ENCODE measurements at places on chromosomes 6 and 20.

- DNase-seq = no peak
These were observed 144.3 kb upstream of the MLN start for GRCh38 chr6:33947916-33948594.

DNA sequence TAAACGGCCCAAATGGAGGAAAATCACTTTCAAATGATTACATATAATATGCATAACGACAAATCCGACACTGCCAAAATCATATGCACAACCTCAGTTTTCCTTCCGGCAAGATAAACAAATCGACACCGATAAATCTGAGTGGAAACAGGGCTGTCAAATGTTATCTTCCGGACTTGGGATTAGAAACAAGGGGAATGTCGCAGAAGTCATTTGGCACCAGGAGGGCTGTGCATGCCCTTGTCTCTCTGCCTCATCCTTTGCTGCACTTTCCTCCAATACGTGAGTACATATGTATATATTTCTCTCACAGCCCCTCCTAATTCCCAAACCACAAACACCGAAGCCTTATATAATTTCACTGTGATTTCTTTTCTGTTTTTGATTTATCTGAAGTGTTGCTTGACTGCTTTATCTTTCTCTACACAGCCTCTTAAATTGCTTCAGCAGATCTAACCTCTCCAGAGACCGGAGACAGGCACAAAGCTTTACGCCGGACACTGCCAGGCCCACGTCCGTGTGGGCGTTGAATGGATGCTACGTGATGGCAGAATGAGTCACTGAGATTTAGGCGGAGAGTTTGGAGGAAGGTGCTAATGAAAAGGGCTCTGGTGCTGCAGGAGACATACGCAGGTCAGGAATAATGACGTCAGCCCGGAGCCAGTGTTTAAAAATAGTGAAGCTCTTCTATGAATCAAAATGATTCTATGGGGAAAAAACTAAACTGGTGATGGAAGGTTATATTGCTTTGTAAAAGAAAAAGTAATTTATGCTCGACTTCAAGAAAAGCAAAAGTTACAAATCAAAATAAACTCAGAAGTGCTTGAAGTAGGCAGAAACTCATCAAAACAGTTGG is 21.0 kb upstream of the PRELID3B start:
- DNase-seq = no peak

GRCh38 chr20:10255846-10256245 is 37.2 kb downstream of the SNAP25 start:
- DNase-seq = no peak

GRCh38 chr6:71375676-71376075 is 87.1 kb downstream of the OGFRL1 start:
- no peak for DNase-seq

- no peak for DNase-seq
These were observed 65.8 kb downstream of the SHPRH start for GRCh38 chr6:145898376-145898775.

GRCh38 chr20:3309226-3309625 is 70.2 kb upstream of the SLC4A11 start:
- no peak for DNase-seq

- no peak for DNase-seq
These were observed 409.8 kb upstream of the CITED2 start for GRCh38 chr6:139784222-139784769.

DNA sequence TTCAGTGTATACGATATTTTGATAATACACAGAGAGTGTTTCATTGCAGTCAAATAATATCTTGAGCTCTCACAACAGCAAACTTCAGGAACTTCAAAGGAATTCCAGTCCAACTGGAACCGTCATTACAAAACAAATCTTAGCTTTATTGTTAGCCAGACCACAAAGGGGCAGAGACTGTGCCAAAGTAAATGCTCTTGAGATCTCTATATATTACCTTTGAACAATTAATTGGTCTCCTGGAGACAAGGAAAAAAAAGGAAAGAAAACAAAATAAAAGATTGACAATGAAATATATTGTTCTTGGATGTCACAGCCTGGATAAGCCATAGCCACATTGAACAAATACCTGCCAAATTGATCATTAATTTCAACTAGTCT is 70.0 kb downstream of the FOXC1 start:
- no peak for DNase-seq

DNA sequence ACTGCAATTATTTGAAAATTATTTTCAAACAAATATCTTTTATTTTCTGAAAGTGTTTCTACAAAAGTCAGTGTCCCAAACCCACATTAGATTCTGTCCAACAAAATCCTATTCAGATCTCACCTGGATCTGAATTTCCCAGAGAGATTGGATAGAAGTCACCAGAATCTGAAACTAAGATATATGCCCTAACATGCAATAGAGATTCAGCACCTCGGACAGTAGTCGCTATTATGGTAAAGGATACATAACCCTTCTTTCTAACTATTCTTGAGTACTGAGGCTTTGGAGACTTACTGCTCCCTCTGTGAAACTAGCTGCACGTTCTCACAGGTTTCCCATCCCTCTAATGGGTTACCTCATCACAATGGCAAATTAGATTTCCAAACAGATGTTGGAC is 151.4 kb downstream of the ID4 start:
- no peak for DNase-seq

GRCh38 chr6:130132286-130132701 is 90.5 kb downstream of the SAMD3 start:
- no peak for DNase-seq

DNA sequence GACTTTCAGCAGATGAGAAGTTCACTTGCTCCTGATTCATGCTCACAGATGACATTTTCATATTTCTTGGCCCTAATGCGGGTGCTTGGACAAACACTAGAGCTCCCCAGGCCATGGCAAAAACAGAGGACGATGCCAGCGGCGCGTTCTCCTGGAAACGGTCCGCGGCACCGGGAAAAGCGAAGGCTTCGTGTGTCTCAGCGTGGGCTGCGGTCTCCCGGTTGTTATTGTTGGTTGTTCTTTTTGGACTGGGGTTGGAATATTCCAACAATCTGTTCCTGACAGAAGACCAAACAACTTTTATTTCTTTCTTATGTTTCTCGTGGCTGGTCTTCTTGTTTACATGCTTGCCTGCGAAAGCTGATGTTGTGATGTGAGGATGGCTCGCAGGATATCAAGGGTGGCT is 46.8 kb upstream of the NEDD9 start:
- no peak for DNase-seq

DNA sequence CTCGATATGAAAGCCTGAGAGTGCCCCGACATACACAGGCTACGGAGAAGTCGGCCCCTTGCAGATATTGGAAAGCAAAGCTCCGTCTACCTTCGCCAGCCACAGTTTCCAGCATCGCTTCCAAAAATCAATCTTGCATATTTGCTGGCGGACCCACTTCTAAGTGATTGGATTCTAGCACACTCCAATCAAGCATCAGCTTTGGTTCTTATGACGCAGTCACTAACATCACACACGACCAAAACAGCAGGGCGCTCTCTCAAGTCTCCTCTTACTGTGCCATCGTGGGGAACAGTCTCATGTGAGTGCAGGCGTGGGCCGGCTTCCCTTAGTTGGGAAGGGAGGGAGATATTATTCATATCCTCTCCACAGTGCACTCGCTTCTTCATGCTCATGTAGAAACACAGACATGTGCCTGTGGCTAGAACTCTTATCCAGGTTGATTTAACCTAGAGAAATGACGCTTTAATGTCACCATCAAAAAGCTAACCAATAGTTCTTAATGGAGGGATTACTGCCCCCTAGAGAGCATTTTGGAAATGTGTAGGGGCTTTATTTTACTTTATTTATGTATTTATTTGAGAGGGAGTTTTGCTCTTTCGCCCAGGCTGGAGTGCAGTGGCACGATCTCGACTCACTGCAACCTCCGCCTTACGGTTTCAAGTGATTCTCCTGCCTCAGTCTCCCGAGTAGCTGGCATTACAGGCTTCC is 229.8 kb downstream of the SOD2 start:
- no peak for DNase-seq

DNA sequence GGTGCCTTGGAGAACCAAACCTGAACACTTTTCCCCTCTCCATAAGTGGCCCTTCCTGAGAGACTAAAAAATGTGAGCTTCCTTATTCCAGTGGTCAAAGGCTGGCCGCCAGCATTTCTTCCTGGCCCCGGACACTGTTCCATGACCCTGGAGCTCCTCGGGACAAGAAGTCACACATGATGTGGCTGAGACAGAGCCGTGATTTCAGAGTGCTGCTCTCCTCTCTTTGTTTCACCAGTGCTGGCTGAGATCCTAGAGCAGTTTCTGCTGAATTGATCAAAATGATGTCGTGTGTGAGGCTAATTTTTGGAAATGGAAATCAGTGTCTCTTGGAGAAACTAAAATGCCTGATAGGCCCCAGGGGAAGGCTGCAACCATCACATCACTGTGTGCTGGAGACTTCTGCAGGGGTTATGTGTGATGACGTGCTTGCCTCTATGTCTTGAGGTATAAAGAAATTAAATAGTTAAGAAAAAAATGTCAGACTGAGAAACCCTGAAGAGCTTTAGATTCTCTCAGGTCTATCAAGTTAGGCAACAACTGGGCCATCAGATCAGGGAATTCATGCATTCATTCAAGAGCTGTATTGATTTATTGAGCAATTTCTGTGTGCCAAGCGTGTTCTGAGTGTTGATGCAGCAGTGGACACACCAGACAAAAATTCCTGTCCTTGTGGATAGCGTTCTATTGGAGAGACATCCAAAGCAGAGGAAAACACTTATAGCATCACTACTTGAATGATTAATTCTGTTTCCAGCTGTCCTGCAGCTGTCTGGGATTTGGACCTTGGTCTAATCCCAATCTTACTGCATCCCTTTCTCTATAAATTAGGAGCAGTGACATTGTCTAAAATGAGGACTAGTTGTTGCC is 72.7 kb upstream of the CCN6 start:
- no peak for DNase-seq

DNA sequence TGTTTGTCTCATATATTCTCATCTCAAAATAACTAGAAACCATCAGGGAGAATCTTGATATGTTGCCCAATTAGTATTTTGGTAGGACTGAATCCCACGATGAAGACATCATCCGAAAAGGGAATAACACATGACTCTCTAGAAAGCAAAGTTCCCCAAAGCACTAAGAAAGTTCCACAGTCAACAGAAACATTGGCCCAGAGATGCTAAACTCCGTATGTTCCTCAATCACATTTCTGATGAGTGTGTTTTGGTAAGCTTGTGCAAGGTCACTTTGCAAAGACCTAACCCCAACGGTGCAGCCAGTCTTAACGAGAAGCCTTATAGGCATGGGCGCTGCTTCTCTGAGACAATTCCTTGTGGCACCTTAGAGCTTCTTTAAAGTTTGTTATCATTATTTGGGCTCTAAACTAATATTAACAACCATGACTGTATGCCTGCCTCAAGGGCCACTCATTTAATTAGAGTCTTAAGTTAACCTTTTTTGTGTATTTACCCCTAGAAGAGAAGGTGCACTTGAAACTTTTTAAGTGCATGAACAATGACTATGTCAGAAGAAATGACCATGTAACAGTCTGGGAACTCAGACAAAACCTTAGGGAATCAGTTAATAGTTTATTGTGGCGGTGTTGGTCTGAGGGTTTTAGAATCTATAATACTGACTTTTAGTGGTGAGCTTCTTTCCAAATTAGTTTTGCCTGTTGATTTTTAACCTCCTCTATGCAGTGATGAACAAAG is 202.0 kb upstream of the RAB32 start:
- no peak for DNase-seq

GRCh38 chr6:157574851-157575424 is 193.9 kb downstream of the ZDHHC14 start:
- no peak for DNase-seq

- DNase-seq = no peak
These were observed 66.4 kb upstream of the PDE10A start for GRCh38 chr6:165729307-165729936.

GRCh38 chr20:3660262-3661059 is 2.7 kb downstream of the GFRA4 start:
- DNase-seq = no peak

- DNase-seq = no peak
These were observed 230.7 kb downstream of the NFATC2 start for GRCh38 chr20:51311636-51312479.

GRCh38 chr20:48945840-48946514 is 24.5 kb downstream of the ARFGEF2 start:
- no peak for DNase-seq

DNA sequence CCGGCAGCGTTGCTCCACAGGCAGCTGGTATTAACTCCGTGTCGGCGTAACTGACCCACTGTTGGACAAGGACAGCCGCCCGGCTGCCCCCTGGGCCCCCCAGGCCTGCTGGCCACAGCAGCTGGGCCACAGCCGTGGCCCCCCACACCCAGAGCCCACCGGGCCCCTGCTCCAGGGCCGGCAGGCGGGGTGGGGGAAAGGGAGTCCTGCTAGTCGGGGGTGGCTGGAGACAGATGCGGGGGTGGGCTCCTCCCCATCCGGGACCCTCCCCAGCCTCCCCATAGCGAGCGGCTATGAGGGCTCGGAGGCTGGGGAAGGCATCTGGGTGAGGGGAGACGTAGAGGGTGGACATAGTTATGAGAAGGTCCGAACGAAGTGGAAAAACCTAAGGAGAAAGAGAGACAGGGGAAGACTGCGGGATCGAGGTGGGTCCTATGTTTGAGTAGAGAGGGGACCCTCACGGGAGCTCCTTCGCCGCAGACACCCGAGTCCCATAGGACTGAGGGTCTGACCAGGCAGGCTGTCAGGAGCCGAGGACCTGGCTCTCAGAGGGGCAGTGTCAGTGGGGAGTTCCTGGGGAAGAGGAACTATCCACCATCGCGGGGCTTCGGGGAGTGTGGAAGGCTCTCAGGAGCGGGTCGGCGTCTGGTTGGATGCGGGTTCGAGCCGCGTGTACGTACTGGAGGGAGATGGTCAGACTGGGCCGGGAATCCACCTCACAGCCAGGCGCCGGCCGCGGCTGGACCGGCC is 511 bp downstream of the VARS1 start:
- DNase-seq = no peak

DNA sequence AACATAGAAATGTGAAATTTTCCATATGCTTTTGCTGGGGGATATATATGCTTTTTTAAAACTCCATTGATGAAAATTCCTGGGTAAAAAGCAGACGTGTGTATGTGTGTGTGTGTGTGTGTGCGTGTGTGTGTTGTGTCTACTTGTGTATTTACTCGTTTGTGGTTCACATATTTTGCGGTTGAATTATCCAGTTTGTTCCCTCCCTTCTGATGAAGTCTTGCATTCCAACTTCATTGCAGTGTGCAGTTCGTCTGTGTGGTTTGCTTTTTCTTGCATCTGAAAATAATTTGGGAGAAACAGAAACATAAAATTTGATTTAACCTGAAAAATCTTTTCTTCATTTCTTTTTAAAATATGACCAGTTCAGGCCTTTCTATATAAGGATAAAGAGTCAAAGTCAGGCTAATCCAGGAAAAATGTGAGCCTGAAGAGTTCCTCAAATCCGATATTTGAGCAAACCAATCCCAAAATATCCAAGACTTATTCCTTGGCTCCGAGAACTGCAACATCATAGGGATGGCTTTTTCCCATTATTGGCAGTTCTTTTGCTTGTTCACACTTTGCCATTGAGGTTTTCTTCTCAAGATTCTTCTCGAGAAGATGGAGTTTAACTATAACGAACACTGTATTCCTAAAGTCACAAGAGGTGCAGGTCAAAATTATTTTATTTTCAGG is 202.2 kb upstream of the CCN2 start:
- DNase-seq = no peak

- DNase-seq = peak; percentile 75
These were observed at the start of gene SCUBE3 for GRCh38 chr6:35213824-35214756. Gene SCUBE3, plus strand, starts transcription at chr6:35213956. Its CDS starts 463 bp downstream, at chr6:35214419.
